ENCODE measurements at places on chromosomes 16 and 17. TPM values are rescaled to one million over a fixed set of nuclear protein-coding genes. Genes with fewer than 3 reads are reported as not detected.
A peak's percentile ranks its signal among the peaks of the same experiment; 100 is the strongest.

DNA sequence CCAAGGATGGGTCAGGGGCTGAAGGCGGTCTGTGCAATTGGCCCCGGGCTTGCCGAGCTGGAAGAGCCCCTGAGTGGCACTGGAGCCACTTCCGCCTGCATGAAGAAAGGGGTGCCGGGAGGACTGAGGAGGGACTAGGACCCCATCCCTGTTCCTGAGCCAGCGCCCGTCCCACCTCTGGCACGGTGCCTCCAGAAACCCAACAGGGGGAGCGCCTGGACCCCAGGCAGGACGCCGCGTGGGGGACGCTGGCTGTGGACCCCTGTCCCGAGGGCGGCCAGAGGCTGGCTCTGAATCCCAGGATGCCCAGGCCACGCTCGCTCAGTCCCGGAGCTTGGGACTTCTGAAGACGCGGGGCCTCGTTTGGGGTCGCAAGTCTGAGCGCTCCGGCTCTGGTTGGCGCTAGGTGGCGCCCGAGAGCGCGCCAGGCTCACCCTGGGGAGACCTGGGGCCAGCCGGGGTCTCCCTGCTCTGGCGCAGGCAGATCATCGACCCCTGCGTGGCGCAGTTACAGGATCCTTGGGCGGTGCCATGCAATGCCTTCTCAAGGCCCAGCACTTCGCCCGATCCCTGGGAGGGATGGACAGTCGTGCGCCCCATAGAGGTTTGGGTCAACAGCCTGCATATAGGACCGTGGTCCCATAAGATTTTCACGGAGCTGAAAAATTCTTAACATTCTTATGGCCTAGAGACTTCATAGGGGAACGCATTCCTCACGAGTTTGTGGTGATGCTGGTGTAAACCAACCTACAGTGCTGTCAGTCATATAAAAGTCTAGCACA is 58.5 kb upstream of the CREBBP start:
- DNase-seq = peak; percentile 76

GRCh38 chr17:50908140-50908859 is 42.1 kb upstream of the TOB1 start:
- DNase-seq = no peak

DNA sequence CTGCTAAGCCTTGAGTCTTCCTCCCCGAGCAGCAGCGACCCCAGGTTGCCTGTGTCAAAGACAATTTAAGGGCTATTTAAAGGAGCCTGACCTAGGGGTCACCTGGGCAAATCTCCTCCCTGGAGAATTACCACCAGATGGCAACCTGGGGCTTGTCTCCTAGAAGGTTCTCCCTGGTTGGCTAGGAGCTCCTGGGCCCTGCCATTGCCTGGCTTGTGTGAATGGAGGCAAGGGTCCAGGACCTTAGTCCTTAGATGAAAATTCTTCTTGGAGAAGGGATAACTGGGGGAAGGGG is 51.3 kb upstream of the TAC4 start:
- peak; percentile 53 for DNase-seq

GRCh38 chr17:55384643-55385232 is 36.9 kb downstream of the MMD start:
- DNase-seq = no peak

GRCh38 chr16:24646646-24646995 is 82.8 kb upstream of the TNRC6A start:
- no peak for DNase-seq

DNA sequence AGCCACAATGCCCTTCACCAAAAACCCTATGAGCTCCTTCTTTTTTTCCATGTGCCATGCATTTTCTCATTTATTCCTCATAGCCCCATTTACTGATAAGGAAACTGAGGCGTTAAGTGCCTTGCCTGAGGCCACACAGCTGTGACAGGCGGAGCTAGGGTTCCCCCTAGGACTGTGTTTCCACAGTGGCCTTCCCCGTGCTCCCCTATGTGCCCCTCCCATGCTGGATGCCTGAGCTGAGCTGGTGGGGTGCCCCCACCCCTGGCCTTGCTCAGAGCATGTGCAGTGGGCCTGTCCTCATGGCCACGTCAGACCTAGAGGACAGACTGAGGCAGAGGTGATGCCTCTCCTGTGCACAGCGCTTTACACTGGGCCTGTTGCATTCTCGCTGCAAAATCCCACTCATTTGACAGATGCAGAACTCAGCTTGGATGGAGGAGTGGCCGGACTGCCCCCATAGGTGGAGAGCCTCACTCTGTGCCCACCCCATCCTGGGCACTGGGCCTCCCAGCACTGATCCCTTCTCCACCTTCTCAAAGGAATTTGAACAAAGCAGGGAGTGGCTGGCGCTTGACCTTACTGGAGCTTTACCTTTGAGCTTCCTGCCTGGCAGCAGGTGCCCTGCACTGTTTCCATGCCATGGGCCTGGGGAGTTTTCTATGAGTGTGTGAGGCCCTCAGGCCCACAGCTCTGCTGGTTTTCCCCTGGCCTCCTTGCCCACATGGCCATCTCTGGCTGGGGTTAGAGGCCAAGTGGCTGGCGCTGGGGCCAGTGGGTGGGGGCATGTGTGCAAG is 2.6 kb downstream of the MAP2K3 start:
- DNase-seq = no peak

- DNase-seq = no peak
Measured at GRCh38 chr17:68737761-68738443, 136.7 kb upstream of the FAM20A start.

GRCh38 chr17:55274355-55275255 is 9.8 kb downstream of the HLF start:
- no peak for DNase-seq

GRCh38 chr17:45992175-45992574 is 6.9 kb upstream of the STH start:
- no peak for DNase-seq

DNA sequence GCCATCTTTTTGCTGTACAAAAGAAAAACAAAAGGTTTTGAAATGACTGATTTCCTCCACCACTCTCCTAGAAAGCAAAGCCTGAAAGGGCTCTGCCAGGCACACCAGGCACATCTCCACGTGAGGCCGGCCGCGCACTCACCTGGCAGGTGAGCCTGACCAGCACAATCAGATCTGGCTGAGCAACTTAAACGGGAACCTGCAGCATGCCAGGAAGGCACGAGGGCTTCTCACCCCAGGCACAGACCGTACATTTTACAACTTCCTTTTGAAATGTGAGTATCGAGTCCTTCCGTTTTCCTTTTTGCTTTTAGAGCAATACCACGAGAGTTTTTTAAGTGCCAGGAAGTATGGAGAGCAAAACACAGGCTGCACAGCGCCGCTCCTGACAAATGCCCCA is 22.5 kb downstream of the SLC38A10 start:
- DNase-seq = no peak

DNA sequence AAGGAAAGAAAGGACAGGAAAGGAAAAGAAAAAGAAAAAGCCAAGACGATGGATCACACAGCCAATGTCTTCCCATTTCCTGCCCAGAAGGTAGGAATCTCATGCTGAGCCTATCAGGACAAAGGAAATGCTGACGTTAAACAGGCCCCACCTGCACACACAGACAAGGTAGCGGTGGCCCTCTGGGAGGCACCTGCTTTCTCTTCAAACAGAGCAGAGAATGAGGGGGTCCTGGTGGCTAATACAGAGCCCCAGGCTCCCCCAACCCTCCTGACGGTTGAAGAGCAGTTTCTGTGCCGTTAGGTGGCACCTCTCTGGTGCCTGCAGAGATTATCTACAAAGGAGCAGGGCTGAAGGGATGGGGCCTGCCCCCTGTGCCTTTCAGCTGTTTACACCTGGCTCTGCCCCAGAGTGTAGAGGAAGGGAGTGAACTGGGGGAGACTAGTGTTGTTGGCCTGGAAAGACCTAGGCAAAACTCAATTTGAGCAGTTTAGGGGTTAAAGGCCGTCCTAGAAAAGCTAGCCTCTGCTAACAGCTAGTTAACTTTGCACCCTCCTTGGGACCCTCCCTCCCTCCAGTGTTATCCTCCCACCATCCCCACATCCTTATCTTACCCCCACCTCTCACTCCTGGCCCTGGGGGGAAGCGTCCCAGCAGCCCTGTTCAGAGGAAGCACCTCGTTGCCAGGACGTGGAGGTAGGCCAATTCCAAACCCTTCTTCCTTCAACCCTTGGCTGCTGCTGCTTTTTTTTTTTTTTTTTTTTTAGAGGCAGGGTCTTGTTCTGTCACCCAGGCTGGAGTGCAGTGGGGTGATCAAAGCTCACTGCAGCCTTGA is 56.3 kb downstream of the ARHGAP27 start:
- DNase-seq = no peak

DNA sequence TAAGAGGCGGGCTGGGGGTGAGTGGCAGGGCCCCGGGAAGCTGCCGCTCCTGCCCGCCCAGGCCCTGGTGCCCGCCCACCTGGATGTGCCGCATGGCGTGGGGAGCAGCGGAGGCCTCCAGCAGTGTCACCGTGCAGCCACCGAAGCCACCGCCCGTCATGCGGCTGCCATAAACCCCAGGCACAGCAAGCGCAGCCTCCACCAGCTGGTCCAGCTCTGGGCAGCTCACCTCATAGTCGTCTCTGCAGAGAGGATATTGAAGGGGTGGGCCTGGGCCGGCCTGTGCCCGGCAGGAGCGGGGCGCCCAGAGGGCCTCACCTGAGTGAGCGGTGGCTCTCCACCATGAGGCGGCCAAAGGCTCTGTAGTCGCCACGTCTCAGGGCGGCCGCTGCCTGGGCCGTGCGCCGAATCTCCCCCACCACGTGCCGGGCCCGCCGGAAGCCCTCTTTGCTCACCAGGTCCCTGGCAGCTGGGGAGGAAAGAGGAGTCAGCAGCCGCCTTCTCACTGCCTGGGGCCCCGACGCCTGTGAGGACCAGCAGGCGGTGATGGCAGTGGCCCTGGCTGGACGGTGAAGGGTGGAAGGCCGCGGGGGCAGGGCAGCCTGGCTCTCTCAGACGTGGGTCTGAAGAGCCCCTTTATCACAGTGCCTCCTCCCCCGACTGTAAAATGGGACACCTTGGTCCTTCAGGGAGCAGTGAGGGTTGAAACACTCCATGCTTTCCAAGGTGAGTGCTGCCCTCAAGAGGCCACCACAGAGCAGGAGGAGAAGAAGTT is 6.7 kb downstream of the GALK1 start:
- no peak for DNase-seq

DNA sequence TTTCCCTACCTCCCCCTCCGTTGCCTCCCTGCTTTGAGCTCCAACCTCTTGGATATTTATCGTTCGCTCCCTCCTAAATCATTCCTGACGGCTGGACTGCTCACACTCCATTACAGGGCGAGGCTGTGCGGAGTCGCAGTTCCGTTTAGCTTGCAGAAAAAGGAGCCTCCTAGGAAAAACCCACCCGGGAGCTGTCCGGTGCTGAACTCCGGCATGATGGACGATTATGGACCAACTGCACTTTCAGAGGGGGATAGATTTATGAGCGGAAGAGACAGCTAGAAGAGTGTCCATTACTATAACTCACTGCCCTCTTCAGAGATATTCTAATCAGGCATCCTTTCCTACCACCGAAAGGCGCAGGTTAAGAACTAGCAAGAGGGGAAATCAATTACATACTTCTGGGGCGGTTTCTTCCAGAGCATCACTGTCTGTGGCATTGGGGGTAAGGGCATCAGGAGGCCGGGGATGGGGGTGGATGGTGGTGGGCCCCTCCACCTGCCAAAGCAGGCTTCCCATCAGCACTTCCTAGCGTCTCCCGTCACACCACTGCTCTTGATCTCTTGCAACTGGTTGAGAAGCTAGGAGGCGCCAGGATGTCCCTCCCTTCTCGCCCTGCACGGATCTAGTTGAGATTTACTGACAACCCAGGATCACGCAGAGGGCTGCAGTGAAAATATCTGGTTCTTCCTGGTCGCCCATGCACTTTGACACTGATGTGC is 251.2 kb downstream of the ENGASE start:
- DNase-seq = peak; percentile 33

DNA sequence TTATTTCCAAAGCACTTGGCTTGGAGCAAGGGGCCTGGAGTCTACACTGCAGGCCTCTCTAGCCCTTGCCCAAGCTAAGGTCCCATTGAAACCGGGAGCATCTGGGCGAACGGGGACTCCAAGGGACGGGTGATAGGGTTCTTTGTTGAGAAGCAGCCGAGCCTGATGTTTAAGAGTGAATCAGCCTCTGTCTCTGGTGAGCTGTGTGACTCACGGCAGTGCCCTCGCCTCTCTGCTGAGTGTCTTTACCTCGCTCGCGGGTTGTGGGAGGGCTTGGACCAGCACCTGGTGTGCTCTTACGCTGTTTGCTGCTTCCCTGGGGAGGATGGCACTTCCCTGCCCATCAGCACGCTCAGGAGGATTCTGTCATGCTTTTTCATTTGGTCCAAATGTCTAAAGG is 1.3 kb downstream of the HGS start:
- peak; percentile 76 for DNase-seq

DNA sequence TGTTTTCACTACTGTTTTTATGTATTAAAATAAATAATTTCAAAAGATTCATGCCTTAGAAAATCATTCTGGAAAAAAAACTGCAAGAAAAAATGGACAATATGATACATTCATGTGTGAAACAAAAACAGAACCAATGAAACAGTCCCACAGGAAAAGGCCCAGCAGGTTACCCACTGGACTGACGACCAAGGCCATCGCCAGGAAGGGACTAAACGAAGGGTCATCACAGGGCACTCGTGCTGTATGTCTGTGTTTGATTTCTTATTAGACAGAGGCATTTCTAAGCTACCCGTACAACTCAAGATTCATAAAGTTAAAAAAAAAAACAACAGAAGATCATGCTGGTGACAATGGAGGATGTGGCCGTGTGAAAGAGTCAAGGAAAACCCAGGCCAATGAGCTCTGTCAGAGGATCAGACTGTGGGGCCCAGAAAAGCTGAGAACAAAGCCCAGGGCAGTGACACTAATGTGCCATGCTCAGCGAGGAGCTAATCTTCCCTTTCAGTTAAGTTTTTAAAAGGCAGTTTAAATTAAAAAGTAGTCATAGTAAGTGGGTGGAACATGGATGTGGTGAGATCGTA is 31.8 kb downstream of the NSMCE1 start:
- DNase-seq = no peak

DNA sequence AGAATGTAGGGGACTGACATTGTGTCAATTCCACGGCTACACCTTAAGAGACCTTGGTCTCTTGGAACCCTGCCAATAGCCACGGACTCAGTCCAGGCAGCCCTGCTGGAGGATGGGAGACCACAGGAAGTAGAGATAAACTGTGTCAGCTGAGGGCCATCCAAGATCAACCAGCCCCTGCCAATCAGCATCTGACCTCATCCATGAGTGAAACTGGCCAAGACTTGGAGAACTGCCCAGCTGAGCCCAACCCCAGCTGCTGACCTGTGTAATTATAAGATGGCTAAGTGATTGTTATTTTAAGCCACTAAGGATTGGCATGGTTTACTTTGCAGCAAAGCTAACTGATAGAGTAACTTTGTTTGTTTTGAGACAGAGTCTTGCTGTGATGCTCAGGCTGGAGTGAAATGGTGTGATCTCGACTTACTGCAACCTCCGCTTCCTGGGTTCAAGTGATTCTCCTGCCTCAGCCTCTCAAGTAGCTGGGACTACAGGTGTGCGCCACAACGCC is 13.3 kb upstream of the YWHAE start:
- DNase-seq = peak; percentile 92

The TP53TG3B gene
- total RNA-seq = 1.4 TPM

The LGALS9B gene
- not detected for total RNA-seq

The SPATA32 gene
- total RNA-seq = not detected

The TNK1 gene
- total RNA-seq = not detected

The RASL10B gene
- total RNA-seq = 2.6 TPM

The CRYBA1 gene
- not detected for total RNA-seq

The IL32 gene
- 4.4 TPM for total RNA-seq

All from MG63 (cell line).